Naive thymus-derived CD4-positive, alpha-beta T cell (primary cell): ENCODE measurements at places on chromosomes 1 and 21. TPM values are rescaled to one million over a fixed set of nuclear protein-coding genes. Genes with fewer than 3 reads are reported as not detected.
A peak's percentile ranks its signal among the peaks of the same experiment; 100 is the strongest.

GRCh38 chr21:38379147-38379546 is 119.1 kb downstream of the ERG start:
- no peak for DNase-seq

- no peak for DNase-seq
These were observed 2.0 kb downstream of the GPR88 start for GRCh38 chr1:100539836-100540536.

DNA sequence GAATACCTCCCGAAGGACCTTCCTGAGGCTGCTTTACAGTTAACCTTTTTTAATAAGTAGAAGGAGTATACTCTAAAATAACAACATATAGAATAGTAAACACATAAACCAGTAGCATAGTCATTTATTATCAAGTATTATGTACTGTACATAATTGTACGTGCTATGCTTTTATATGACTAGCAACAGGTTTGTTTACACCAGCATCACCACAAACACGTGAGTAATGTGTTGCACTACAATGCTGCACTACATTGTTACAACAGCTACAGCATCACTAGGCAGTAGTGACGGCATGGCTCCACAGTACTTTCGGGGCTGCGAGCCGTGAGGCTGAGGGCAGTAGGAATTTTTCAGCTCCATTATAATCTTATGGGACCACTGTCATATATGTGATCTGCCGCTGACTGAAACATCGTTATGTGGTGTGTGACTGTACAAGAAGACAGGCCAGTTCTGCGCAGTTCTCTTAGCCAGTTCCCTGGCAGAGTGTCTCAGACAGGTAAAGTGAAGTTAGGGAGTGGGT is 82.8 kb upstream of the LRRC8D start:
- no peak for DNase-seq

DNA sequence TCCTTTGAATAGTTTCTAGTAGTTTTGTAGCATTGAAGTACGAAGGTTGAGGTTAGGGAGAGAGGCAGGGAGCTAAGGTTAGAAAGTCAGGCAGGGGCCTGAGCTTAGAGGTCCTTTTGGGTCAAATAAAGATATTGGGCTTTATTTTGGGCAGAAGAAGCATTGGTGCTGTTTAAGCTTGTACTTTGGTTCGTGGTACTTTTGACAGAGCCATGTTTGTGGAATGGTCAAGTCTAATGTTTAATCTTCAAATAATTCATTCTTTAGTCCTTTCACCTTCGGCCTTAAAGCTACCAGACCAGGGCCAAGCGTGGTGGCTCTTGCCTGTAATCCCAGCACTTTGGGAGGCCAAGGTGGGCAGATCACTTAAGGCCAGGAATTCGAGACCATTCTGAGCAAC is 12.5 kb downstream of the FGGY start:
- no peak for DNase-seq

DNA sequence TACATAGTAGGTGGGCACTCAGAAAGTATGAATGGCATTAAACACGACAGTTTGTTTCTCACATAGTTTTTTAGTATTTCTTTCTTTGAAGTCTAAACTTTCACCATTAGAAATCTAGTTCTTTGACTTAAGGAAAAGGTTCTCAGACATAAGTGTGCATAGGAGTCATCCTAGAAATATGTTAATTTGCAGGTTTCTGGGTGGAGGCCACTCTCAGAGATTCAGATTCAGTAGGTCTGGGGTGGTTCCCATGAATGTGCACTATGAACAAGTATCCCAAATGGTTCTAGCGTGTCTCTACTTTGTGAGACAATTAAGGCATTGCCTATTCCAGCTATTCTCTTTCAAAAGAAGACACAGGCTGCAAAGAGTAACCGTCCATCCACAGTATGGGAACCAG is 119.3 kb downstream of the NGF start:
- DNase-seq, result no peak

DNA sequence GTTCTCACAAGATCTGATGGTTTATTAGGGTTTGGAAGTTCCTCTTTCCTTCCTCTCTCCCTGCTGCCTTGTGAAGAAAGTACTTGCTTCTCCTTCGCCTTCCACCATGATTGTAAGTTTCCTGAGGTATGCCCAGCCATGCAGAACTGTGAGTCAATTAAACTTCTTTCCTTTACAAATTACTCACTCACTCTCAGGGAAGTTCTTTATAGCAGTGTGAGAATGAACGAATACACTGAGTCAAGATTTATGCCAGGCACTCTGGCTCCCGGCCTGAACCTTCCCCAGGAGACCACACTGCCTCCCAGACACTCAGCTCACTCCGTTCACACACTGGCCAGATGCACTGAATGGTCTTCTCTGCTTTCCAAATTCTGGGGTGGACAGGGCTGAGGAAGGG is 308.3 kb upstream of the AJAP1 start:
- no peak for DNase-seq

DNA sequence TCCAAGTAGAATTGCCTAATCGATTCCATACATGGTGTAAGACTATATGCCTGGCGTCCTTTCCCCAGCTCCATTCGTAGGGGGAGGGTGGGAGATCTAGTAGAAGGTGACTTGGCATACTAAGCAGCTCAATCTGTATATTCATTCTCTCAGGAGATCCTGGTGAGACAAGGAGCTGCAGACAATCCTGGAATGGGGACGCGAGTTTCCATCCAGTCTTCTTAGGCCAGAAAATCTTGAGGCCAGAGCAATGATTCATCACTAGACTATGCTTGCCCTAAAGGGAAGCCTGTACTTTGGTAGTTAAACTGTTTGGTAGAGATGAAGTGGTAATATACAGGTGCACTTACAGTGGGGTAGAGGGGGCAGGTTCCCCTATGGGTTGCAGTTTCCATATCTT is 468.7 kb downstream of the ADGRL2 start:
- DNase-seq, result no peak

- peak; percentile 26 for DNase-seq
These were observed 334.8 kb upstream of the CAMK1G start for GRCh38 chr1:209248649-209249279.

DNA sequence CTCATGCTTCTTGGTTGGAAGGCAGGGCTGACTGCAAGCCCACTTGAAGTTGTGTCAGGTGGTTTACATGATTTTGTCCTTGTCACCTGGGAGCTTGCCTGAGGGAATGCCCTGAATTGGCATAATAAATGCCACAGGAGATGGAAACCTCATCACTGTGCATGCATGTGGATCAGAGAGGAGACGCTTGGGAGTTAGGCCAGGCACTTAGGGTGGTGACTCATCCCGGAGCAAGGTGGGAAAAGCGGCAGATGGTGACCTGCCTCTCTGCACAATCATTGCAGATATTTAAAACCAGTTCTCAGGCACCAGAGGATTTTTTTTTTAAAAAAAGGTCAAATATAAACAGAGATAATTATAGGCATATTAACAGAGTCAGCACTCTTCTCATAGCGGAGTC is 202.2 kb upstream of the KIAA0040 start:
- DNase-seq, result no peak

DNA sequence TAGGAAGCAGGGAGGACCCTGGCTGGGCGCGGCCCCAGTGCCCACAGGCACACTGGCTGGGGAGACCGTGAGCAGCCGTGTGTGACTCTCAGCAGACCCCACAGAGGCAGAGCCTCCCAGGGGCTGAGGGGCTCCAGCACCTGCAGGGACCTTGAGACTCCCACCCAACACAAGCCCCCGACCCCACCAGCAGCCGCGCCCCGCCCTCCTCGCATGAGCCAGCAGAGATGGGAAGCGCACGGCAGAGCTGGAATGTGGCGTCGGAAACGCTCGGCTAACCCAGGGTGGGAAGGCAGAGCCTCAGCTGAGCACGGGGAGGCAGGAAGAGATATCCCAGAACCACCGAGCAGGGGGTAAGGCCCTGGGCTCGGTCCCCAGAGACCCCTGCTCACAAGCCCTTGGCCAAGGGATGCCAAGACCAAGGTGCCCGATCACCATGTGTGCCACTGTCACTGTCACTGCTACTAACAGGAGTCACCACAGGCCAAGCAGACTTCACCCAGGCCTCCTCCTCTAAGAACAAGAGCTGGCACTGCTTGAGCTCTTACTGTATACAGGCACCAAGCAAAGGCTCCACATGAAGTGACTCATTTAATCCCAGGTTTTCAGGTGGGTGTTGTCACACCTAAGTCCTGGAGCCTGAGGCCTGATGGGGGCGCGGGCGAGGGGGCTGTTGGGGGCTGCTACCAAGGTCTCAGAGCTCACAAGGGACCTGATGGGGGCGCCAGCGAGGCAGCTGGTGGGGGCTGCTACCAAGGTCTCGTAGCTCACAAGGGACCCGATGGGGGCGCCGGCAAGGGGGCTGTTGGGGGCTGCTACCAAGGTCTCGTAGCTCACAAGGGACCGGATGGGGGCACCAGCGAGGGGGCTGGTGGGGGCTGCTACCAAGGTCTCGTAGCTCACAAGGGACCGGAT is 20.1 kb downstream of the MEGF6 start:
- DNase-seq, result no peak

GRCh38 chr1:205907794-205908193 is 35.5 kb downstream of the SLC26A9 start:
- DNase-seq, result no peak

- DNase-seq, result no peak
These were observed 615.9 kb downstream of the PTPRU start for GRCh38 chr1:29852248-29852647.

DNA sequence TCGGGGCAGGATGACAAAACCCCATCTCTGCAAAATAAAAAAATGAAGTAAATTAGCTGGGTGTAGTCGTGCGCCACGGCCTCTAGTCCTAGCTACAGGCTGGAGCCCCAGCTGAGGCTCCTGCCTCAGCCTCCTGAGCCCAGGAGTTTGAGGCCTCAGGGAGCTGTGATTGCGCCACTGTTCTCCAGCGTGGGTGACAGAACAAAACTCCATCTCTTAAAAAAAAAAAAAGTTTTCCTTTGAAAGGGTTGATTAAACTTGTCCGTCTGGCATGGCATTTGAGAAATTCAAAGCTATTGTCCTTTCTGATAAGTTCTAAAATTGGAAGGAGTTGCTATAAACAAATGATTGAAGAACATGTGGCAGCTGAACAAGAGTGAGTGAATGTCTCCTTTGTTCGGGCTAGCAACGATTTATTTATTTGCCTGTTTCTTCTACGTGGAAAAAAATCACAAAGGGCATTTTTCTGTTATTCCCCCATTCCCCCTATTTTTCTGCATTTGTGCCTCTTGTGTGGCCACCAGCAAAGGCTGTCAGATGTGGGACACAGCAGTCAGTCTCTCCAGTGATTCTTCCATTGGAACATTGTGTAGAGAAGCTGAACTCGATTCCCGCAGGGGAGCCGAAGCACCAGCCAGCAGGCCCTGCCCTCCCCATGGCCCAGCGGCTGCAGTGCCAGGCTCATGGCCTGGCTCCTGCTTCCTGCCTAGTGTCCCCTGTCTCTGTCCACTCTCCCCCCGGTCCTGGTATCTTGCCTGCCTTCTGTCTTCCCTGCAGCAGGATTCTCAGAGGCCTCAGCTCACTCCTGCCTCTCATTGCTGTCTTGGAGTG is 21.5 kb upstream of the PWP2 start:
- DNase-seq, result no peak

DNA sequence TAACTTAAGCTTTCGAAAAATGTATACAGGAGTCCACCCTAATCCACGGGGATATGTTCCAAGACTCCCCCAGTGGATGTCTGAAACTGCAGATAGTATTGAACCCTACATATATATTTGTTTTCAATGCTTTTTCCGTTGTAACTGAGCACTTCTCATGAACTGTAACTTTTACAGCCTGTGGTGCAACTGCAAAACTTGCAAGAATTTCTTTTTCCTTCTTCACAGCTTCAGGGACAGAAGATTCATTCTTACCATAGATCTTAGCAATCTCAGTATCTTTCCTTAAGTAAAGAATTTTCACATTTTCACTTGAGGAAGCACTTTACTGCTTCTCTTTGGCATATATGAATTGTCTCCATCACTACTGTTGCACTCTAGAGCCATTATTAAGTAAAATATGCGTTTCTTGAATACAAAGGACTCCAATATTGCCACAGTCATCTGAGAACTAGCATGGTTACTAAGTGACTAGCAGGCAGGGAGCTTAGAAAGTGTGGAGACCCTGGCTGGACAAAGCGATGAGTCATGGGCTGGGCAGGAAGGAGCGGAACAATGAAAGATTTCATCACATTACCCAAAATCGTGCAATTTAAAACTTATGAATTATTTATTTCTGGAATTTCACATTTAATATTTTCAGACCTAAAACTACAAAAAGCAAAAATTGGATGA is 14.1 kb downstream of the DPYD start:
- DNase-seq, result no peak

GRCh38 chr1:204419064-204419403 is 7.4 kb upstream of the PPP1R15B start:
- DNase-seq, result no peak

DNA sequence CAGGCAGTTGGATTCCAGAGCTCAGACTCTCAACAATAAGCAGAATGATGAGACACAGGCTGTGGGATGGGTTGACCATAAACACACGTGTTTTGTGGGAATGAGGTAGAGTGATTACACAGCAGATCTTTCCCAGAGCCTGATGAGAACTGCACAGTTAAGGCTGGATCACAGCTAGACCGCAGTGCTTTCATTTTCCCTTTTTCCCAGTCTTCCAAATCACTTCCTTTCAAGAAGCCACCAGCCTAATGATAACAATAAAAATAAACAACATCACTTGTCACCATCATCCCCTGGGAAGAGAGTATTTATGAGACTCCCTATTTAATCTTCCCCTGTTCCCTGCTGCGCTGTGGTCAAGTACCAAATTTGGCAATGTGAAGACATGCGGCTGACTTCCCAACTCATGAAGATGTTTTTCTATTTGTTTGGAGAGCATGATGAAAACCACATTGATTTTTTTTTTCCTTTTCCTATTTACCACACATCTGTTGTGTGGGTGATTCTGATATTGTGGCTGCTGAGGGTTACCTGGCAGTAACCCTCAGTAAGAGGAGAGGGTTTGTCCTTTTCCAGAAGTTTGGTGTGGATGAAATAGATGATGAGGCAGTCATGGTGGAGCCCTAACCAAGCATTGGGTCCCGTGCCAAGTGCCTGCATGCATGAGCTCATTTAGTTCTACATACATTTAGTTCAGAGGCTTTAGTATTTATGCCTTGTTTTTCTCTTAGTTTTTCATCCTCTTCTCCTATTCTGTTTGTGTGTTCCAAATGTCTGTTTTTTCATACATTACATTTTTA is 248.9 kb upstream of the HOOK1 start:
- no peak for DNase-seq

GRCh38 chr1:154747380-154747739 is 122.7 kb downstream of the KCNN3 start:
- DNase-seq, result no peak

The UHMK1 gene
- total RNA-seq, result 47.1 TPM

The KIAA1614 gene
- total RNA-seq, result 0.31 and 0.33 TPM in 2 replicates

The SPATA46 gene
- not detected for total RNA-seq

The SPRR3 gene
- total RNA-seq, result not detected in 2 replicates

The FAM151A gene
- total RNA-seq, result not detected in 2 replicates

The NKAIN1 gene
- not detected for total RNA-seq

The SYNC gene
- not detected in 2 replicates for total RNA-seq

The NECAP2 gene
- 148 and 149 TPM in 2 replicates for total RNA-seq

The TFF1 gene
- total RNA-seq, result not detected
